ENCODE measurements at places on chromosomes 2 and 18.

GRCh38 chr2:238787501-238787900, 60.4 kb upstream of the TWIST2 start:
- DNase-seq = peak; percentile 44

DNA sequence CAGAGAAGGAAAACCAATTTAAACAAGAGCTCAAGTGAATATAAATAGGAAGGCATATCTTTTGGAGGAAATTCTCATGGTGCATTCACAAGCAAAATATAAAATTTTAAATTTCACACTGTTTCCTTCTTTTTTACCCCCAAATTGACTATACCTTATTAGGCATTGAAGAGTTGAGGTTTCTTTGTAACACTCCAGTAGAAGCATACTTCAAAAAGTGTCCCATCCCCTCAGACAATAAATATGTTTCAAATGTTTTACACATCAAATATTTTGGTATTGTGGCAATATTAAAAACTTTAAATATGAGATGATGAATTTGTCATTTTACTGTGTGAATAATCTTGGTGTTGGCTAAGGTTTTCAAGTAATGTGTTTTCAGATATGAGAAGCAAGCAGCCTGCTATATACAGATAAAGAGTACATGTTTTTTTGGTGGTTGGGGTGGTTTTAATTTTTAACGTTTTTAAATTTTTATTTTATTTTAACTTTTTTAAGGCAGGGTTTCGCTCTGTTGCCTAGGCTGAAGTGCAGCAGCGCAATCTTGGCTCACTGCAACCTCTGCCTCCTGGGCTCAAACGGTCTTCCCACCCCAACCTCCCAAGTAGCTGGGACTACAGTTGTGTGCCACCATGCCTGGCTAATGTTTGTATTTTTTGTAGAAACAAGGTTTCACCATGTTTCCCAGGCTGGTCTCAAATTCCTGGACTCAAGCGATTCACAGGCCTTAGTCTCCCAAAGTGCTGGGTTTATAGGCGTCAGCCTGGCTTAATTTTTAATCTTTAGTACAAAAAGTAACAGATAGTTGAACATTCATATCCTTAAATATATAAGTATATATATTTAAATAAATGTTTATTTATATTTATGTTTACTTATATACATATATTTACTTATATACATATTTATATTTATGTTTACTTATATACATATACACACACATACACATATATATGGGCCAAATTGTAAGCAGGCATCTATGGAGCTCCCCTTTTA, 36.5 kb upstream of the DLX1 start:
- no peak for DNase-seq

- peak; percentile 12 for DNase-seq
Observed at GRCh38 chr2:143300536-143300935, 171.3 kb downstream of the ARHGAP15 start.

GRCh38 chr2:109615637-109616144, 1.5 kb downstream of the SOWAHC start:
- no peak for DNase-seq

DNA sequence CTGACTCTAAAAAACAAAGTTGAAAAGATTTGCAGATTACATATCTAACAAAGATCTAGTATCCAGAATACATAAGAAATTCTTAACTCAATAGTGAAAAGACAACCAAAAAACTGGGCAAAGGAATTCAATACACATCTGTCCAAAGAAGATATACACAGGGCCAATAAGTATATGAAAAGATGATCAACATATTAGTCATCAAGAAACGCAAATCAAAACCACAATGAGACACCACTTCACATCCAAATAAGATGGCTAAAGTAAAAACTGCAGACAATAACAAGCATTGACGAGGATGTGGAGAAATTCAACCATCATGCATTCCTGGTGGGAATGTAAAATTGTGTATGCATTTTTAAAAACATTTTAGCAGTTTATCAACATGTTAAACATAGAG, 256.0 kb downstream of the EIPR1 start:
- peak; percentile 6 for DNase-seq

DNA sequence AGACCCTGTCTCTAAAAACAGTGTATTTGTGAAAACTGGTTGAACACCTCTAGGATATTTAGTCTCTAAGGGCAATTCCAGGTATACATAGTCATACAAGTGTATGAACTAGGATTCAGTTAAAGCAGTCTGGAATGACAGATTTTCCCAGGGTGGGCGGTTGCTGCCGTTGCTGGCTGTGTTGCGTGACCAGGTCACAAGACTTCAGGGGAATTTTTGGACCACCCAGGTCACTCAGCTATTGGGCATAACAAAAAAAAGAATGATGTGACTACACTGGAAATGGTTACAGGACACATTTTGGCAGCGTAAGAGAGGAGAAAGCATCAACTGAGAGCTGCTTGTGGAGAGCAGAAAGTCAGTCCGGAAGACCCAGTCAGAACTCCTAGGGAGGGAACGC, 58.0 kb upstream of the ZBTB7C start:
- DNase-seq = no peak

- no peak for DNase-seq
Observed at GRCh38 chr18:79989195-79989497, 783 bp upstream of the TXNL4A start.

Measured in fibroblast of skin of abdomen (primary cell).